ENCODE measurements at places on chromosomes 16 and 17.

- no peak for DNase-seq
These were observed 70.2 kb downstream of the SPAG9 start for GRCh38 chr17:51050291-51051033.

DNA sequence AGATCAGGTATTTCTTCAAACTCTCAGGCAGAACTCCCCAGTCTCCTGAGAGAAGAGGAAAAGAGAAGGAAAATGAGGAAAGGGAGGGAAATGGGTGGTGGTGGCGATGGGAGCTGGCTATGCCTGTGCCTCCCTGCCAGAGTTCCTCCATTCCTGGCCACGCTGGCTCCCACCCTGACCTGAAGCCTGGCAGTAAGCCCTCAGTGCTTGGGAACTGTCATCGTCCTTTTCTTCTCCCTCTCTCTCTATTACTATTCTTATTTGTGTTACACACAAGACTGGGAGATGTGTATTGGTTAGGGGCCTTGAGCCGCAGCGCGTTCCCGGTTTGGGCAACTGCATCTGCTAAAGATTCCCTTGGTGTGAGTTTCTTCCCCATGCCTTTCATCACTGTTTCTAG, 44.6 kb downstream of the GOSR1 start:
- no peak for DNase-seq

DNA sequence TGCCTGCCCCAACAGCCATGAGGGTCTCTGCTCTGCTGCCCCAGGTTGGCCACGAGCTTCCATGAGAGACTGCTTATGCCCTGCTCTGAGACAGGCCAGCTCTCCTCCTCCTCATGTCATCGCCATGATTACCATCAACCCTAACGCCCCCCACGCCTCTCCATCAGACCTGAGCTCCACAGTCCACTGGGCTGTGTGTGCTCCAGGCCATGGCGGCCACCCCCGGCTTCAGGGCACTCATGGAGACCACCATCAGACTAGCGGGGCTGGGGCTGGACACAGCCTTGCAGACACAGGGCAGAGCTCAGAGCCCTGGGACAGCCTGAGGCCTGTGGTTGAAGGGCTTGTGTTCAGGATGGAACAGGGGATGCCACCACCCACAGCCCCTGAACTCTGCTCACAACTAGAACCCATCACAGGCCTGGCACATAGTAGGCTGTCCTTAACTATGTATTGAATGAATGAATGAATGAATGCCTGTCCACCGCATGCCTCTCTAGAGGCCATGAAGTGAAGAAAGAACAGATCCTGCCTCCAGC, 14.6 kb downstream of the CNGB1 start:
- no peak for DNase-seq

DNA sequence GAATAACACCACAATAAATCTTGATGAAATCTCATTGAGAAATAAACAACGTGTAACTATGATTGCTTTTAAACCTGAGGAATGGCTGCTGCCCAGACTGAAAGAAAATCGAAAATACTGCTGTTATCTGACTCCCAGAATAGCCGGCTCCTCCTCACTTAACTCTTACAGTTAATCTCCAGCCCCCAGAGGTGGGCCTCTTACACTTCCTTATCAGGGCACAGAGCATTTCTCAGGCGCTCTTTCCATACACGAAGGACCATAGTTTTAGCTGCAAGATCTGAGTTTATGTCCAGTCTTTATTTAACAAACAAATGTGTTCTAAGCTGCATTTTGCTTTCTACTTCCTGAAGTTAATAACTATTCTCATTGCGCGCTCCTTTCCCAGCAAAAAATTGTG, 206.9 kb downstream of the MAP2K4 start:
- no peak for DNase-seq

GRCh38 chr16:8512941-8513624, 77.2 kb downstream of the TMEM114 start:
- no peak for DNase-seq

DNA sequence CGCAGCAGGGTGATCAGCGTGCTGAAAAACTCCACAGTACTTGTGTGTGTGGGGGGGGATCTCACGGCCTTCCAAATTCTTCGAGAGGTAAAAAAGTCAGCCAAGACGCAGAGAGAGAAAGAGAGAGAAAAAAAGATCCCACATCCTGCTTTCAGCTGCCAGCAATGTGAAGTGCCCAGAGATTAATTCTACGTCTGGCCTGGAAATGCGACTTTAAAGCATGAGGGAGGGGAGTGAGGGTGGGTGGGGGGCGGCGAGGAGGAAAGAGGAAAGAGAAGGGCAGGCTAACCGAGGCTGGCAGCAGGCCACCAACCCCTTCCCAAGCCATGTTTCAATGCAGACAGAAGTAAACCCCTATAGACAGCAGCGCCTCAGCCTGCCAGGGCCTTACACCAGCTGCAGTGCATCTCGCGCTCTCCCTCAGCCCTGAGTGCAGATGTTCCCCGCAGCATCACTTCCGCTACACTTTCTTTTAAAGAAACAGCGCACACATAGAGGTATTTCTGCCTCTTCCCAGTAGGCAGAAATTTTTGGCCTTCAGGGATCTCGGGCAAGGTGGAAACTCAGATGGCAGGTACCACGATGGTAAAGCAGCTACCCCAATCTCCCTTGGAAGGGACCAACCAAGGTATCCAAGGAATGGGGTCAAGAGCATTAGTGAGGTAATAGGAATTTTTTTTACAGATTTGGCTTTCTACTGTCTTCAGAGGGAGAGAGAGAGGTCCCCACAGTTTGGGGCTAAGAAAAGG, 87.8 kb downstream of the SMG6 start:
- DNase-seq = no peak

GRCh38 chr16:67404740-67405226, 11.5 kb upstream of the TPPP3 start:
- no peak for DNase-seq

DNA sequence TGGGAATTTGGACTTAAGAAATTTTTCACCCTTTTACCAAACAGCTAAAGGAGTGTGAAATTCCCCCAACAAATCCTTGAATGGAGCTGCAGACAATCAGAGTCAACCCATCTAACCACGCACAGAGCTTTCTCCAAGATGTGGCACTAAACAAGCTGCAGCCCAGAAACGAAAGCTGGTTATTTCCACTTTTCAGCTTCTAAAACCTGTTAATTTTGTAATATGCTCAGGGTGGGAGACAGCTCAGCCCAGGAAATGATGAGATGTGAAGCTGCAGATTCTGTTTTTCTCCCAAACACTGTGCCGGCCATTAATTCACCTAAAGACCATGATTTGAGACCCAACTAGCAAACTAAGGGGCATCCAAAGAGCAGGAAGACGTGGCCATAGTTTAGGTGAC, 33.2 kb upstream of the ABR start:
- no peak for DNase-seq

DNA sequence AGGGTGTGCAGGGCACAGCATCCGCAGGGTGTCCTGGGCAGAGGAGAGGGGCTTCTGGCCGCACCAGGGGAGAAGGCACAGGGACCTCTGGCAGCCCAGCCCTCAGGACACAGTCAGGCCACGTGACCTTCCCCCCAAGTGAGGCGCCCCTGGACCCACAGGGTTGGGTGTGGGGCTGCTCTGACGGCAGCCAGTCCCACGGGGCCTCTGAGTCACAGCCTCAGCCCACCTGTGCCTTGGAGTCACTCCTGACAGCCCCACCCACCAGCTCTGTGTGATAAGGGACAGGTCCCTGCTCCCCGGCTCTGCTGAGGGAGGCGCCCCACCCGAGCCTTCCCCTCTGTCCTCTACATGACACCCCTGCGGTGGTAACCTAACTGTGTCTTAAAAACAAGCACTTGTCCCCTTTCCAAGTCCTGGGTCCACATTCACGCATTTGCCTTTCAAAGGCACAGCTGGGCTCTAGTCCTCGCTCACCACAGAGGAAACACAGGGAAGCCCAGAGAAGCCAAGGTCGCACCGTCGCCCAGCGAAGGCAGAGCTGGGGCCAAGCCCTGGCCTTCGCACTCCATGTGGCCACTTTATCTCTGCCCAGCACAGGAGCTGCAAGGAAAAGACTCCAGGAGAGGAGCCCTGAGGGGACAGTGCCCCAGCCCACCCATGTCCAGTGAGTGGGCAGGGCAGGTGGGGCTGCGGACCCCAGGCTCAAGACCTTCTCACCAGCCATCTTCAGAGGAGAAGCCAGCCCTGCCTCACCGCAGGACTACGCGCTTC, 5.1 kb upstream of the NPTX1 start:
- no peak for DNase-seq

- no peak for DNase-seq
These were observed 882 bp upstream of the ATP6V0C start for GRCh38 chr16:2512735-2513404.

GRCh38 chr17:6439951-6440350, 4.3 kb upstream of the PIMREG start:
- DNase-seq = no peak

DNA sequence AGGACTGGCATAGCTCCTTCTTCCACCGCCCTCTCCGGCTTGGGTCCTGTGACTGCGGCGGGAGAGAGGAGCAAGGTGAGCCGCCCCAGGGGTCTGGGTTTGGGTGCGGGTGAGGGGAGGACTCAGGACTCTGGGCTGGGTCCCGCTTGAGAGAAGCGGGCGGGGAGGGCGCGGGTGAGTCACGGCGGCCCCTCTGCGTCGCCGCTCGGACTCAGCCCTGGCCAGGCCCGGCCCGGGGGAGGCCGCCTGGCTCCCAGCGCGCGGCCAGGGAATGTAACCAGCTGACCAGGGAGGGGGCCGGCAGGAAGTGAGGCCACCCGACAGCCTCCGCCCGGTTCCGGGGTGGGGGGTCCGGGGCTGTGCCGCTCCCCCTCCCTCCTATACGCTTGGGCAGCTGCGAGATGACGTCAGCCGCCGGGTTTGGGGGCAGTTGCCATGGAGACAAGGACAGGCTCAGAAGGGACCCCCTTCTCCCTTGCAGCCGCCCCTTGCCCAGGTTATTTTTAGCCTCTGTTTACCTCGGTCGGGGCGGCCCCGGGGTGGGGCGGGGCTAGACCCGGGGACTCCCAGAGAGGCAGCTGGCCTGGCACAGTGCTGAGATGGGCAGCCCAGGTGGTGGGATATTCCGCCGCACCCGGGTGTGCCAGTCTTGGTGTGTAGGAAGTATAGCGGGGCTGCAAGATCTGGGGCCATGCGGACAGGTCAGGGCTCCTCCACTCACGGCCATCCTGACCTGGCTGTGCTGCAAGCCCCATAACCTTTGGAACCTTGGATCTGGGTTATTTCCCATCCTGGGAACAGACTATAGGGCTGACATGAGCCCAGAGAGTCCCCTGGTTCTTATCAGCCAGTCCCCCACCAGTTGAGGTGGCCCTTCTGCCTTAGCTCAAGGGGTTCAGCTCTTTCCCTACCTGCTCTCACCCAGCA, 1.6 kb downstream of the RIPOR1 start:
- no peak for DNase-seq

GRCh38 chr16:87583453-87584131, 18.7 kb upstream of the JPH3 start:
- no peak for DNase-seq

GRCh38 chr16:84854759-84855158, 35.0 kb downstream of the CRISPLD2 start:
- no peak for DNase-seq

DNA sequence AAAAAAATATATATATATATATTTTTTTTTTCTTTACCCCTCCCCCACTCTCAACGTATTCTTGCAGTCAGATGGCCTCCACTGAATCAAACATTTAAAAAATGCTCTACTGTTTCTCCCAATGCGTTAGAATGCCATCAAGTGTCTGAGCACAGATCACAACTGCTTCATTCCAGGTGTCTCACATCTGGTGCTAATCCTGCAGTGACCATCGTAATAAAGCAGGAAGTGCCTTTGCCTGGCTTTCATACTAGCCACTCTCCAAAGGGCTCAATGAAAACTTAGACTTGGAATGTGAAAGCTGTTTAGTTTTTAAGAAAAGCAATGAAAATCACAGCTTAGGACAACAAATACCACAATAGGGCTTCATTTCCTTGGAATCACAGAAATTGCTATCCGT, 37.2 kb downstream of the SKAP1 start:
- no peak for DNase-seq

DNA sequence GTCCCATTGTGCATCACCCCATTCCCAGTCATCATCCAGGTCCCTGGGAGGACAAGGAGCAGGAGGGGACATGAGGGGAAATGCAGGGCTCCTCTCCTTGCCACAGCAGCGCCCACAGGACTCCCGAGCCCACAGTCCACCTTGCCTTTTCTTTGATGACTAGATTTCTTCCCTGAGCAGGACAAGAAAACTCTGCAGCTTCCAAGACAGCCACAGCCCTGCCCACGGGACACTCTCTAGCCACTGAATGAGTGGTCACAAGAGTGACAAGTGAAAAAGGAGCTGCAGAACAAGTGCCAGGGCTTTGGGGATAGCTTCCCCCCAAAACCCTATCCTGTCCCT, 4.7 kb downstream of the NEURL4 start:
- DNase-seq = no peak

DNA sequence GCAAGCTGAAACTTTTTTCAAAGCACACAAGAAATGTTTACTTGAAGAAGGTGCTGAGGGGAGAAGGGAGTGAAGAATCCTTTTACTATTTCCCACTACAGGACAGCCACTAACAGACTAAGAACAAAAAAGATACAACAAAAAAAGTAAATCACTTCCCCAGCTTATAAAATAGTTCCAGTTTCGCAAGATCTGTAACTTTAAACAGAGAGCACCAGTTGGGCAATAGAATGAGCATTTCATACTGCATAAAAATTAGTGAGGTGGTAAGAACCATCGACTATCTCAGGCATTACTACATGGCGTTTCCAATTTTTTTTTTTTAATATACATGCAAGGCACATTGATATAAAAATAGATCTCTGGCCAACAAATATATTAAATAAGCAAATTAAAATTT, 11.1 kb downstream of the CRYBA1 start:
- no peak for DNase-seq

- DNase-seq = no peak
These were observed 390.3 kb downstream of the CPPED1 start for GRCh38 chr16:12413393-12413792.

DNA sequence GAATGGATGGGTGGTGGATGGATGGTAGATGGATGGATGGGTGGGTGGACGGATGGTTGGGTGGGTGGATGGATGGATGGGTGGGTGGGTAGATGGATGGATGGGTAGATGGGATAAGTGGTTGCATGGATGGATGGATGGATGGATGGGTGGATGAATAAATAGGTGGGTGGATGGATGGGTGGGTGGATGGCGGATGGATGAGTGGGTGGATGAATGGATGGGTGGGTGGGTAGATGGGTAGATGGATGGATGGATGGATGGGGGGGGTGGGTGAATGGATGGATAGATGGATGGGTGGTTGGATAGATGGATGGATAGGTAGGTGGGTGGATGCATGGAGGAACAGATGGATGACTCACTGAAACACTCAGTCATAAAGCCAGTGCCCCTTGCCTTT, 51.0 kb upstream of the FASN start:
- no peak for DNase-seq

- no peak for DNase-seq
These were observed 30.3 kb downstream of the ATPAF2 start for GRCh38 chr17:18008496-18009268.
